NCI-H524 treated with DMSO at 0.1 percent for 48 hours (cell line): ENCODE measurements at places on chromosomes 11 and 22.
A peak's percentile ranks its signal among the peaks of the same experiment; 100 is the strongest.

DNA sequence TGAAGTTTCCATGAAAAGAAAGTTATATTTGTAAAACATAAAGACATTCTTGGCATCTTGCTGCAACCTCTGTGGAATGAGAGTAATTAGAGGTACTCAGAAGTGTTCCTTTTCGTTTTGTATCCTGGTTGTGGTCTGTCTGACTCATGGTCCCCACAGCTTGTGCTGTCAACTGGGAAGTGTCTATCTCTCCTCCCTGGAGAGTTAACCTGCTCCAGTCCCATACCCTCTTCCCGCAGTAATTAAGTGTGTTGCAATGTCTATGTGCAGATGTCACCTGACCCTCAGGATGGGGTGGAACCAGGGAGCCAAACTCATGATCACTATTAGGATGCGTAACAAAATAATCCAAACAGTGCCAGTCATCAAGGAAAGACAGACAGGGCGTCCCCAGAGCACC, 23.0 kb upstream of the ZDHHC13 start:
- no peak for DNase-seq

DNA sequence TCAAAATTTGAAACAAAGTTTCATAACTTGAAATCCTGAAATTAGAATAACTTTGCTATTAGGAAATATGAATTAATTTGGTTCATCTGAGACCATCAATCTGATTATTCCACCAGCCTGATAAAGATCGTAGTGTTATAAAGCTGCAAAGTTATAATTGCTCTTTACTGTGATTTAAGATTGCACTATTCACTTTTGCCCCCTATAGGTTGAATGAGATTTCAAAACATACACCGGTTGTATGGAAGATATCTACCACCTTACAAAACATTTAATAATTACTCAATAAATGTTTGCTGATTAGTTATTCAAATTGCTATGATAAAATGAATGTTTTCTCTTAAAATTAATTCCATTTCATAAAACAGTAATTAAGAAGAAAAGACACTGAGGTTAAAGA, 26.1 kb downstream of the APIP start:
- no peak for DNase-seq

DNA sequence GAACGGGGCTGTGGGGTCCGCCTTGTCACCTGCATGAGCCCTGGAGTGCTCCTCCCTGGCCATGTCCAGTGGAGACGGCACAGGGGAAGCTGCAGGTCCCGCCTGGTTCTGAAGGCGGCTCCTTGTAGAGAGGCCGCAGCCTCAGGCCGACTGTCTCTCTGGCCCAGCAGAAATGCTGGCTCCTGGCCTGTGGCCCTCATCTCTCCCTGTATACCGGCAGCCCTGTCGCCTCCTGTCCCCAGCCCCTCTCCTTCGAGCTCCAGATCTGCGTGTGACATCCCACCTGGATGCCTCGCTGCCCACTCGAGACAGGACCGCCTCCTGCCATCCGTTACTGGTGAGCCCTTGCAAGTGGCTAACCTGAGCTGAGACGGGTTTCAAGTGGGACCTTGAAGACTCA, 73.6 kb downstream of the PHF21B start:
- DNase-seq = no peak

- DNase-seq = no peak
Measured at GRCh38 chr22:44956840-44957767, 52.7 kb downstream of the PHF21B start.

- DNase-seq = no peak
Measured at GRCh38 chr11:1352696-1353382, 36.9 kb upstream of the BRSK2 start.

DNA sequence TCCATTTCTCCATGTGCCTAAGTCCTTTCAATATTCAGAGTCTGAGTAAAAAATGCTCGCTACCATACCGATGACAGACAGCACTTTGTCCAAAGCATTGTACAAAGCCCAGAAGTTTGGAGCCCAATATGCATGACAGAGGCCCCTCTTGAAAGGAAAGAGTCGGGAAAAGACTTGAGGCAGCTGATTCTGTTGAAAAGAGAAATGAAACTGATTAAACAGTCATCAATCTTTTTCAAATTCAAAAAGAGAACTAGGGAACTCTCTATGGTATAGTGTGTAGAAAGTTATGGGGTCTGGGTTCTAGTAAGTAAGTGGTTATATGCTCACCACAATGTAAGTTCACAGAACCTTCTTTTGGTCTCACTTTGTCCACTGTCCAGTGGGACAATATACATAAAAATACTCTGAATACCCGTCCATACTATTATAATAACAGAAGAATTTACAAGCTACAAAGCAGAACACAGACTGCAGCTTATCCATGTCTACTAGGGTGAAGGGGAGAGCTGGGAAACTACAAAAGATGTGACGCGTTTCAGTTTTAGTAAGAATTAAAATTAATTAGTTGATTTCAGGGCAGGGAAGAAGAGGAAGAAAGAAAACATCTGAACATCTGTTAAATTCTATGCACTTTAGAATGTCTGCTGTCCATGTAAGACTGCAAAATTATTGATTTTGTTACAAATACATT, 26.7 kb downstream of the ALG8 start:
- DNase-seq = no peak

DNA sequence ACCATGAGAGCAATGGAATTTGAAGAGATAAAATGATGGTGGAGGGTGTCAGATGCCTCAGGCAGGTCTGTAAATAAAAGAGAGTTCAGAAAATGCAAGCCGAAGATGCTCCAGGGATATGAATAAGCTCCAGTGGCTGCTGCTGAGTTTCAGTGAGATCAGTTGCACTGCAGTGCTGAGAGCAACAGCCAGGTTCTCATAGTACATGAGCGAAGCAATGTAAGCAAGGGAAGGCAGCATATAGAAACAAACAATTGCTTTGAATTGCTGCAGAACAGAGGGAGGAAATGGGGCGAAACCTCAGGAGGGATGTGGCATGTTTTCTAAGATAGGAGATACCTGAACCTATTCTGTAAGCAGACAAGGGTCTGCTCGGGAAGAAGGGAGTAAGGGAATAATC, 369.5 kb downstream of the AASDHPPT start:
- DNase-seq = no peak

- no peak for DNase-seq
Measured at GRCh38 chr11:58580311-58580710, 1.4 kb downstream of the ZFP91 start.

DNA sequence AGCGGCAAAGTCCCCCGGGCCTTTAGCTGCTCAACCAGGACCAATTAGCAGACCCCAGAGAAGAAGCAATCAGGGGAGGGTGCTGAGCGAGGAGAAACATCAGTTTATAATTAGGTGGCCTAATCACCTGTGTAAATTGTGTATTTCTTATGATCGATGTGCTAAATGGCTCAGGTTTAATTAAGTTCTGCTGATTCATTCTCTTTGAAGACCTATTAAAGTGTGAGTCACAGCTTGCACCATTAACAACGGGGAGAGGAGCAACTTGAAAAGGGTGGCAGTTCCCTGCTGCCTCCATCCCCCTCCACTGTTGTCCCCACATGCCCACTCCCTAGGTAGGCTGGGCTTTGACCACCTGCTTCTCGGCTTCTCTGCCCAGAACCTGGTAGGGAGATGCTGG, 10.7 kb downstream of the ISX start:
- no peak for DNase-seq

DNA sequence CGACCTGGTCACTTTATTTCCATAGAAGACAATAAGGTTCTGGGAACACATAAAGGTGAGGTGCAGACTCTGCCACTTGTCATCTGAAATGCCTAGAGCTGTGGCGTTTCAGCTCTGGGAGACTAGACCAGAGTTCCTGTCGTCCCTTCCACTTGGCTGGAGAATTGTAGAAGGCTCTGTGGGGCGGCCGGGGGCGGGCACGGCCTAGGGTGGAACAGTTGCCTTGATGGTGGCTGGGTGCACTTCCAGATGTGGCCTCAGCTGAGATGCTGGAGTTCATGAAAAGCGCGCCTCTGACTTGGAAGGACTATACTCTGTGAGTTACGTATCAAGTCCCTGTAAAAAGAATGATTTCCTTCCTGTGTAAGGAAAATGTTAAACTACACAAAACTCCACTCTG, 16.8 kb downstream of the TRMU start:
- no peak for DNase-seq

GRCh38 chr11:27347359-27348339, 15.4 kb downstream of the CCDC34 start:
- DNase-seq = no peak

DNA sequence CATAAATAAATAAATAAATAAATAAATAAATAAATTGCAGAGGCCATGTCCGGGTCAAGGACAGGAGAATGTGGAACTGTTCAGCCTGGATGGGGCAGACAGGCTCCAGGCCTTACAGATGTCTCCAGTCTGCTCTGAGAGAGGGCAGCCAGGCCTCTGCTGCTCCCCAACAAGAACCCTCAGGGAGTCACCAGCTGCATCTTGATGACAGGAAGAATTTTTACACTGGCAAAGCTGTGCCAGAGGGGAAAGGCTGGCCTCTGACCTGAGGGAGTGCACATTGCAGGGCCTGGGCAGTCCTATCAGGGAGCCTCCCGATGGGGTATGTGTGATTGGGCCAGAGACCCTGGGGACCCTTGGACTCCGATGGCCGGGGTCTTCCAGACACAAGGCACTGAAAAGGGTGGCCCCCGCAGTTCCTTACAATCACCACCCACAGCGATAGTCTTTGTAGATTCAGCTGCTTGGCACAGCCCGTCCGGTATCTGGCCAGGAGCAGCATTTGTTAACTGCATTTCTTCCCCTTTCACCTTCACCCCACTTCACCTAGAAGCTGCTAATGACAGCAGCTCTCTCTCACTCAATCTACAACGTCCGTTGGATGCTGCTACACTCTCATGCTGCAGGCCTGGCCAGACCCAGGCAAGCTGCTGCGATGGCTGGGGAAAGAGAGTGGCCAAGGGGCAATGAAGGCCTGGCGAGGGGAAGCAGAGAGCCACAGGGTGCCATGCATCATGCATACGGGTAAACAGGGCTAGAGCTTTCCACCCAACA, 8.1 kb downstream of the MOGAT2 start:
- DNase-seq = no peak

GRCh38 chr11:112655371-112655770, 305.8 kb upstream of the NCAM1 start:
- DNase-seq = no peak

- DNase-seq = no peak
Measured at GRCh38 chr11:2581151-2581930, 118.5 kb downstream of the KCNQ1OT1 start.

- DNase-seq = no peak
Measured at GRCh38 chr11:15430381-15430780, 315.7 kb downstream of the INSC start.

- DNase-seq = no peak
Measured at GRCh38 chr22:42720263-42721044, at the start of gene A4GALT. Gene A4GALT (minus strand): TSS chr22:42720870. CDS start chr22:42693951, 26,919 bp downstream.

DNA sequence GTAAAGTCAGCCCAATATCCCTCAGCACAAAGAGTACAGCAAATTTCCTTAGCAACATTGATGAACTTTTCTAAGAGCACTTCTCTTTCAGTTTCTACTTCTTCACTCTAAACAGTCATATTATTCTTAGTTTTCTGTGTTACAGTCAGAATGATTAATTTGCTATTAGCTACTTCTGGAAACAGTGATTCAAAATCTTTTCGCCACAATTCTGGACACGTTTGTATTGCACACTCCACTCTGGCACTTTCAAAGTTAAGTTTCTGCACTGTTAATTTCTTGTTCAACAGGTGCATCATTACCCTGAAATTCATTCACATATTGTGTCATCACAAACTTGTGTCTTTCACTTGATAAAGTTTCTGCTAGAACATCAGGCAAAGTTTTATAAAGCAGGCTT, 22.5 kb downstream of the ABTB2 start:
- DNase-seq = no peak

- no peak for DNase-seq
Measured at GRCh38 chr11:134659882-134660281, 247.8 kb upstream of the B3GAT1 start.

GRCh38 chr22:49449377-49449776, 378.3 kb downstream of the BRD1 start:
- DNase-seq = no peak

DNA sequence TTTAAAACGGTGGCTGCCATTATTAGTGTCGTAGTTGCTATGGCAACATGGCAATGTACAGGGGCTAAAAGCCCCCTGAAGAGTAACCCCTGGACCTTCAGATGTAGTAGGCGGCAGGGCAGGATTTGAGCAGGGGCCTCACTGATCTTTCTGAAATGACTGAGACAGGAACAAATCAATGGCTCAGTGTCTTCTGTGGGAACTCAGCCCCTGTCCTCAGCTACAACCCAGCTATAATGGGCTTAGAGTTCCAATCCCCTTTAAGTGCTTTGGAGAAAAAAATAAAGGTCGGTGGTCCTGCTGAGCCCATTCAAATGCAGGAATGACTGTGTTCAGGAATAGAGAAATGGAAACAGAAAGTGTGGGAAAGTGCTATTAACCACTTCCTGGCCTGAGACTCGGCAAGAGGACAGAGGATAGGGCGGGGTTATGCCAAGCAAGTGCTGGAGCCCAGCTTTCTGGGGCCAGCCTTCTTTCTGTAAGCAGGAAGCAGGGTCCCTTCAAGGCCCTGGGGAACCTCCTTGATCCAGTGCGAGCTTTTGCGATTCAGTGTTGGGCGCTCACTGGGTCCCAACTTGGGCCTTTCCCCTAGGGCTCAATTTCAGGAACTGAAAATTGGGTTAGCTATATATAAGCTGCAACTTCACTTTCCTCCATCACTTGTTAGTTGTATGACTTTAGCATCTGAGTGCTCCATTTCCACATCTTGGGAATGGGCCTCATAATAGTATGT, 6.1 kb upstream of the CD82 start:
- no peak for DNase-seq

DNA sequence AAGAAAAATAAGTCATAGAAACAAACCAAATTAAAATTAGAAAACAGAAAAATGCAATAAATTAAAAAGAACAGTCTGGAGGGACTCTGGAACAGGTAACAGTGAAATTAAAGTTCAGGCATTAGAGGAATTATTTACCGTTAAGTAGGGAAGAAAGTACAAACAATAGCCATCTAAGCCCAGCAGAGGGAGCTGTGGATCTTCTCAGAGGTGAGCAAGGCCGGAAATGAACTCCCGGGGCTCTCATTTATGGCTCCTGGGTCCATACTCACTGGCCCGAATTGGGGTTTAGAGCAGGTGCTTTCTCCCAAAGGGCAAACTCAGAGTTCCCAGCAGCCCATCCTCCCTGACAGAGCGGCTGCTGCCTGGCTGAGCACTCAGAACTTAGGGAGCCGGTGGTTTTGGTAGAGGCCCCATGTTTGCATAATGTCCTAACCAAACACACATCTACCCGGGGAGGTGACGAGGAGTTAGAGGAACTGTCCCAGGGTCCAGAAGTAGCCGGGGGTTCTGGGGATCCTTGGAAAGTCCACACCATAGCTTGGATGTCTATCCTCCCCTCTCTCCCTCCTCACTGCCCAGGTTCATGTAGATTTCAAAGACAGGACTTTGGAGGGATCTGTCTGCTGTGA, 87.8 kb upstream of the VPREB1 start:
- peak; percentile 7 for DNase-seq

DNA sequence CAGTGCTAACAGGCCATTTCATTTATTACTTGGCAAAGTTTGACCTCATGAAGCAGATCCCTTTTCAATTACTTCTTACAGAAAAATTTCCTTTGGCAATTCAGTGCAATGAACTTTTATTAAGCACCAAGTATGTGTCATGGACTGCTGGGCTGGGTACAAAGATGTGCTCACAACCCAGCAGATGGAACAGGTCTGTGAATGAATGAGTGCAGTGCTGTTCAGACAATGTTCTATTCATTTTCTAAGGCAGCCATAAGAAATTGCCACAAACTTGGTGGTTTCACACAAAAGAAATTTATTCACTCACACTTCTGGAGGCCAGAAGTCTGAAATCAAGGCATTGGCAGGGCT, 428.5 kb downstream of the SOX6 start:
- no peak for DNase-seq
